Tracheal epithelial cell (primary cell): ENCODE measurements at places on chromosomes 16 and 17. TPM values are rescaled to one million over a fixed set of nuclear protein-coding genes. Genes with fewer than 3 reads are reported as not detected.

The TEKT1 gene
- total RNA-seq: not detected in 2 replicates

The ASPA gene
- total RNA-seq: not detected in 2 replicates

The GUCY2D gene
- not detected in 2 replicates for total RNA-seq

The MYH13 gene
- not detected in 2 replicates for total RNA-seq

The PYDC1 gene
- total RNA-seq: not detected in 2 replicates

The ABCC11 gene
- 0.43 TPM in 1 of 2 replicates, not detected in the other for total RNA-seq
